ENCODE measurements at places on chromosomes 7 and 10.
A peak's percentile ranks its signal among the peaks of the same experiment; 100 is the strongest.

- DNase-seq: no peak
Measured at GRCh38 chr10:30928742-30929141, 102.9 kb downstream of the ZNF438 start.

DNA sequence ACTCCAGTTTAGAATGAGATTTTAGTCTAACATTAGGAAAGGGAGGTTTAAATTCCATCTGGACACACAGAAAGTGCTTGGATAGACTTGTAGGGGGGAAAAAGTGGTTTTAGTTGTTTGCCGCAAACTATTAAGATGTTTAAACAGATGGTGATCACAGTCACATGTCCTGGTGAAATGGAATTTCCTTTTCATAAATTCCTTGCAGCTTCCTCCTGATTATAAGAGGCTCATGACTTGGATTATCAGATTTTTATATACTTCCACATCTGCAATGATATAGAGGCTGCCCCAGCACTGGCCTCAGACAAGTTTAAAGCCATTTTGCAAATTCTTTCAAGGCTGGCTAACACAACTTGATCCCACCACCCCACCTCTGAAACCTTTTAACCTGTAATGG, 106.4 kb upstream of the ARMC3 start:
- DNase-seq: no peak

GRCh38 chr10:50653142-50653541, 29.4 kb upstream of the SGMS1 start:
- DNase-seq: no peak

- DNase-seq: no peak
Measured at GRCh38 chr7:4235596-4235995, 446.5 kb upstream of the FOXK1 start.

DNA sequence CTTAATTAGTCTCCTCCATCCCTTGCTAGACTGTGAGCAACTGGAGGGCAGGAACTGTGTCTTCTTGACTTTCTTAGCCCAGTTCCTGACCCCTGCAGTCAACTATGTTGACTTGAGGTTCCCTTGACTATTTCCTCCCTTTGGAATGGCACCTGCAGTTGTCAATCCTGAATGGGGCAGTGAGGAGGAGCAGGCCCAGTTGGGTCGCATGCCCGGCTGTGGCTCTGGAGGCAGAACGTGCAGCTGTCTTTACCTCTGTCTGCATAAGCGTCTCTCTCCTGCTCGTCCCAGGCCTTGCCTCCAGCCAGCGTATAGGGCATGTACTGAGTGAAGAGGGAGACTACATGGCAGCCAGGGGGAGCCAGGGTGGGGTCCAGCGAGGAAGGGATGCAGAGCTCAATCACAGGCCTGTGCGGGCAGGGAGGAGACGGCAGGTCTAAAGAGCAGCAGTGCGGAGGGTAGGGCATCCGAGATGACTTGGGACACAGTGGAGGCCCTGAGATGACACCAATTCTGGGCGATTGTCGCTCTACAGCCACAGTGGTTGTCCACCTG, 26.8 kb downstream of the PYROXD2 start:
- DNase-seq: no peak

DNA sequence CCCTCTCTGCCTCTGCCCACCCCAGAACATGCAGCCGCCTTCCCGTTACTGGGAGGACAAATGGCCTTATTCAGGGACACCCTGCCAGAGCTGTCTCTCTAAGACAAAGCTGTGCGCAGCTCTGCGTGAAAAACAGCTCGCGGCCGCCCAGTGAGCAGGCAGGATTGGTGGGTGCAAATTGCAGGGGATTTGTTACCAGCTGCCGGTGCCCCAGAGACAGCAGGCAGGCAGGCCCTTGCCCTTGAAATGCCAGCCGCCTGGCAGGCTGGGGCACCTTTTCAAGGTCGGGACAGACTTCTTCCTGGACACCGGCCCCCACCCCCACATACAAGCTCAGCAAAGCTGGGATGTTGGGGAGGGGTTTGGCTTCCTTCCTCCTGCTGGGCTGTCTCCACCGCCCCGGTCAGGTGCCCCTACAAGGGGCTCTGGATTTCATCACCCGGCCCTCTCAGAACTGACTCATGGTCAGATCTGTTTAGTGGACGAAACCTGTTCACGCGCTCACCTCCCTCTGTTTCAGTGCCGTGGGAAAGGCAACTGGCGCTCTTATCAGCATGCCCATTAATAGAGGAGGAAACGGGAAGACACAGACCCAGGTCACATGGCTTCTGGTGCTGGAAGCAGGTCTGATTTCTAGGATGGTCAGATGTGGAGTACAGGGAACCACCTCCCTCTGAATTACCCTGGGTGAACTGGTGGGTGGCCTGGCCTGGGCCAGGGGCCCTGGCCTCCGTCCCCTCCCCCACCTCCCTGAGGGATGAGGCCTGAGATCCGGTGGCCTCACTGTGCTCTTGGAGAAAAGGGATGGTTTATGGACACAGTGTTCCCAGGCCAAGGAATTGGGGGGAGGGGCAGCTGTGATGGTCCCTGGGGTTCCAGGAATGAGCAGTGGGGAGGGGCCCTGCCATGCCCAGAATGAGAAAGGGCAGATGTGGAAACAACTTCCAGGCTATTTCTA, 123.9 kb upstream of the PPIF start:
- DNase-seq: no peak

DNA sequence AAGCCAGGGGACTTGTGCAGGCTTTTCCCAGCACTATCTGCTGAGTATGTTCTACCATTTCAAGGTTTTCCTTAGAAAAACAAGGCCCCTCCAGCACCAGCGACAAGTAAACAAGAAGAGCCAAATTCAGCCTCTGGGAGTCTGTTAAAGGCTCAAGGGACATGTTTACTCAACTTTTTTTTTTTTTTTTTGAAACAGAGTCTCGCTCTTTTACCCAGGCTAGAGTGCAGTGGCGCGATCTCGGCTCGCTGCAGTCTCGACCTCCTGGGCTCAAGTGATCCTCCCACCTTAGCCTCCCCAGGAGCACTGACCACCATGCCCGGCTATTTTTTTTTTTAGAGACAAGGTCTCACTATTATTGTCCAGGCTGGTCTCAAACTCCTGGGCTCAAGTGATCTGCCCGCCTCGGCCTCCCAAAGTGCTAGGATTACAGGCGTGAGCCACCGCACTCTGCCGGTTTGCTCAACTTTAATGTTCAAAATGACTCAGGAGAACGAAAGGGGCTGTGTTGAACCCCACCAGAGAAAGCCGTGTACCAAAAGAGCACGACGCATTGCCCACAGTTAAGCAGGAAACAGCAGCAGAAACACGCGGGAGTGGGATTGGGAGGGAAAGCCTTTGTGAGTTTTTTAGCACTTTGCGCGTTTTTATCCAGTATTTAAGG, 772 bp downstream of the PRDX3 start:
- no peak for DNase-seq

GRCh38 chr7:134750083-134751062, 29.1 kb upstream of the CALD1 start:
- peak; percentile 46 for DNase-seq

DNA sequence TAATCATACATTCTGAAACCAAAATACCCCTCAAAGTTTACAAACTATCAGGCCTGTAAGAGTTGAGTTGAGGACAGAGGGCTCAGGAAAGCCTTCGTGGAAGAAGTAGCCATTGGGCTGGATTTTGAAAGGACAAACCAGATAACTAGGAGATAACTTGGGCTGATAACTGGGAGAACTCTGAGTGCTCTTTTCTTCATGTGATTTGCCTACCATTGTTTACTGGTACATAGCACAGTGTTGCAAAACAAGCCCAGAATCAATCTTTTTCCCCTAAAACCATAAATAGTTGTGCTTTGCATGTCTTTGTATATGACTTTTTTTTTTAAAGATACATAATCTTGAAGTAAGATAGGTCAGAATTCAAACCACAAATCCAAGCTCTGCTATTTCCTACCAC, 106.7 kb upstream of the ITGB1 start:
- no peak for DNase-seq

DNA sequence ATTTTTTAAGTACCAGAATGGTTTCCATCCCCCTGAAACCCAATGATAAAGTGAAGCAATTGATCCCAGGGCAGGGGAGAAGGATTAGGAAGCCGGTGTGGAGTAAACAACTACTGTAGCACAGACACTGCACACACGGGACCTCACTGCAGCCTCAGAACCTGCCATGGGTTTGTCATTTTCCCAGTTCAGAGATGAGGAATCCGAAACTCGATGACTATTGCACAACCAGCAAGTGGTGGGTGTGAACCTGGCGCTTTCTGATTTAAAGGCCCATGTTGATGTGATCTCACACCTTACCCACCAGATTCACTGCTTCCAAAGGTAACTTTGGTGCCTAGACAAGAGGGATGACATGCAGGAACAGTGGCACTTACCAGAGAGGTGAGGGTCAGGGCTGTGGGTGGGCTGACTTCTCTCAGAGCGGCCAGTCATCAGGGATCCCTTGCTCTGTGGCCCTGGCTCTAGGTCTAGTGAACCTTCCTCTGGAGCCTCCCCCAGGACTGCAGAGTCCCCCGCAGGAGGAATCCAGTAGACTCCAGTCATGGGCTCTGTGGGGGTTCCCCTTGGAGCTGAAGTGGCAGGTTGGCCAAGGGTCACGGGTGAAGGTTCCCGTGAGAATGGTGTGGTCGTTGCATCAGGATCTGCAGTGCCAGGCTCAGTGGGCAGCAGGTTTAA, 62.8 kb downstream of the PKD1L1 start:
- DNase-seq: no peak

GRCh38 chr10:44761076-44761475, 150.1 kb upstream of the TMEM72 start:
- no peak for DNase-seq

DNA sequence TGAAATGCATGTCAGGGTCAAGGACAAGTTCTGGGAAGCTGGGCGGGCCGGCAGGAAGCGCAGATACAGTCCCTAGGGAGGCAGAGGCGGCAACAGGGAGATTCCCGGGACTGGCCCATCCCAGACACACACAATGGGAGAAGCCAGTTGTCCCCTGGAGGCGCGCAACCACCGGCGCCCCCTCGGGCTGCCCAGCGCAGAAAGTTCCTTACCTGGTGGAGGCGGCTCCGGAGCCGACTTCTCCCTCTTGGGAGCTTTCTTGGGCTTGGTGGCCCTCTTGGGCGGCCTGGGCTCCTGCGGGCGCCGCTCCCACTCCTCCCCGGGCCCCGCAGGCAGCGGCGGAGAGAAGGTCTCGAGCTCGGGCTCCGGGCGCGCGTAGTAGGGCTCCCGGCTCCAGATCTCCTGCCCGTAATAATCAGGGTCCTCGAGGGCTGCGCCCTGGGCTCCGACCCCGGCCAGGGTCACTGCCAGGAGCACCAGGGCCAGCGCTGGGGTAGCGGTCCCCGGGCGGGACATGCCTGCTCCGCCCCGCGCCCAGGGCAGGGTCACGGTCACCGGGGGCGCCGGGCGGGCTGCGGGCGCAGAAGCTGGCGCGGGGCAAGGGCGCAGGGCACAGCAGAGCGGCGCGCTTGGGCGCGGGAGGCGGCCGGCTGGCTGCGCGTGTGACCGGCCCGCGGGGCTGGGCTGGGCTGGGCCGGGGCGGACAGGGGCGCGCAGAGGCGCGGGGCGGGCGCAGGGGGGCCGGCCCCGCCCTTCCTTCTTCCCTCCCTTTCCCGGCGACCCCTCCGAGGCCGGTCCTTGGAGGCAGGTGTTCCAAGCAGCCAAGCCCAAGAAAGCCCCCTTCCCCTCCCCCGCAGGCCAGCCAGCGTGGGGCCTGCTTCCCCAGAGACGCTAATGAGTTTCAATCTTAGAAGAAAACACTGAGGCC, at the start of gene CPXM2:
Gene CPXM2 (minus strand): TSS at position 664 of the 928 bp plus-strand sequence. CDS start 148 bp downstream, at position 516.
- no peak for DNase-seq

DNA sequence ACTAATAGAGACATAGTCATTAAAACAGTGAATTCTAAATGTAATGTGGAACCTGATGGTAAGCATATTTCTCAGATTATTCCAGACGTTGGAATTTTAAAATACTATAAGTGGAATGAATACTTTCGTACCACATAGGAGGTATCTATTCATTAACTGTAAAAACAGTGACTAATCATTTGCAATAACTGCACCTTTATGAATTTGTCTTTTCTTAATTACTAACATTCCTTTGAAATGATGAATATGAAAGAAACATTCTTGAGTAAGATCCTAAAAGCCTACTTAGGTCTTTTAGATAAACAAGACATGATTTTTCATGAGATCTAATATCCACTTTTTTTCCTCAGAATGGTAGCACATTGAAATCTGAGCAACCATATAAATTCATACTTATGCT, 549.0 kb upstream of the LRRN3 start:
- no peak for DNase-seq

DNA sequence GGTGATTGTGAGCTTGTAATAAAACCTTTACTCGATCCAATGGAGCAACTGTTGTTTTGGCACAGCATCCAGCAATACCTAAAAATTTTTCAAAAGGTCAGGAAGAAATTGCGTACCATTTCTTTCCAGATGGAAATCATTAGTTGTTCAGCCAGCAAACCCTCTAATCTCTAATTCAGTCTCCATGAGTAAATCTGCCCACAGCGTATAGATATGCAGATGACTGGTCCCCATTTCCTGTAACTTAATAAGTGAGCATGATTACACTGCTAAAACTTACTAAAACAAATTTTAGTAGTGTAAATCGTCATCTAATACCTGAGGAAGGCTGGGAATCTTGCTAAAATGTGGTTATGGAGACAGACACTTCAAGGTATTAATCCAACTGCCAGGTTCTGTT, 10.6 kb downstream of the SLC25A16 start:
- DNase-seq: no peak
